Panc1 (cell line): ENCODE measurements at places on chromosomes 3 and 15. TPM values are rescaled to one million over a fixed set of nuclear protein-coding genes. Genes with fewer than 3 reads are reported as not detected.

Gene GUCA1C
- not detected for total RNA-seq

Gene CCR5
- not detected for total RNA-seq

Gene SSUH2
- not detected for total RNA-seq

Gene ACKR2
- not detected for total RNA-seq

Gene SLC7A14
- total RNA-seq, result not detected

Gene FGF12
- 0.51 TPM for total RNA-seq

Gene FAM81A
- total RNA-seq, result 7.3 TPM
